ENCODE measurements at places on chromosomes 2 and 18.

GRCh38 chr2:147758821-147759220, 86.0 kb upstream of the ACVR2A start:
- DNase-seq: no peak

DNA sequence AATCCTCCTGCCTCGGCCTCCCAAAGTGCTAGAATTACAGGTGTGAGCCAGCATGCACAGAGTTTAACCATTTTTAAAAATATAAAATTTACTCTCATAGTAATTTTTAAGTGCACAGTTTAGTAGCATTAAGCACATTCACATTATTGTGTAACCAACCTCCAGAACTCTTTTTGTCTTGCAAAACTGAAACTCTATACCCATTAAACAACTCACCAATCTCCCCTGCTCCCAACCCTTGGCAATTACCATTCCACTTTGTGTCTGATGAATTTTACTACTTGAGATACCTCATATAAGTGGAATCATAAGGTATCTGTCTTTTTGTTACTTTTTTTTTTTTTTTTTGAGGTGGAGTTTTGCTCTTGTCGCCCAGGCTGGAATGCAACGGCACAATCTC, 112.5 kb downstream of the BMPR2 start:
- no peak for DNase-seq

DNA sequence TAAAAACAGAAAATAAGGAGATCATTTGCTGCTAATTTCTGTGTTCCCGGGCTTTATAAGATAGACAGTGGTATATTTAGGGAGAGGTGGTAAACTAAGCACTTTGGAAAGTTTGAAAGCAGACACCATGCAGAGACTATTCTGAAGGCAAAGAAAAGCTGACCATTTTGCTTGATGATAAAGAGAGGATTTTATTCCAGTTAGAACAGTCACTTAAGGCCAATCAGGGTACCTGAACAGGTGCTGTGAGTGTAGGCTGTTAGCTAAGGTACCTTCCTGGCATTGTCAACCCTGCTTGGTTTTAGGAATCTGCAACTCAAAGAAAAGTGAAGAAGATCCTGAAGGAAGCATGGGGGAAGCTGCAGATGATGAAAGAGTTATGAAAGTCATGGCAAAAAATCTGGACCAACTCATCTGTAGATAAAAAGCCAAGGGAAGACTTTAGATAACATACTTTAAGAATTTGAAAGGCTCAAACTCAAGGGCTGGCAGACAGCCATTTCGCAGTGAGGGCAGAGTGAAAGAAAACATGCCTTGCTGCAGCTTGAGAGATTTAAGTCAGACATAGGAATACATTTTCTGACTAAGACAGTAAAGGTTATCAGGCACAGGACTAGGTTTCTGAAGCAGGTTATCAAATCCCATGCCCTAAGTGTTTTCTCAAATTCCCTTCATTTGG, 80.1 kb upstream of the ARL5A start:
- no peak for DNase-seq

DNA sequence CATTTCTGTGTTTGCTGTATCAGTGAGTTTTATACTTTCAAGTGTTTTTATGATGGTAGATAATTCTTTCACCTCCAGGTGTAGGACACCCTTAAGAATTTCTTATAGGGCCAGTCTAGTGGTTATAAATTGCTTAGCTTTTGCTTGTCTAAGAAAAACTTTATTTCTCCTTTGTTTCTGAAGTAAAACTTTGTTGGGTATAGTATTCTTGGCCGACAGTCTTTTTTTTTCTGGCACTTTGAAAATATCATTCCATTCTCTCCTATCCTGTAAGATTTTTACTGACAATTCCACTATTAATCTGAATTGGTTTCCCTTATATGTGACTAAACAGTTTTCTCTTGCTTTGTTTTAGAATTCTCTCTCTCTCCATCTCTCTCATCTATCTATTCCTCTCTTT, 118.7 kb upstream of the LRRTM4 start:
- no peak for DNase-seq

DNA sequence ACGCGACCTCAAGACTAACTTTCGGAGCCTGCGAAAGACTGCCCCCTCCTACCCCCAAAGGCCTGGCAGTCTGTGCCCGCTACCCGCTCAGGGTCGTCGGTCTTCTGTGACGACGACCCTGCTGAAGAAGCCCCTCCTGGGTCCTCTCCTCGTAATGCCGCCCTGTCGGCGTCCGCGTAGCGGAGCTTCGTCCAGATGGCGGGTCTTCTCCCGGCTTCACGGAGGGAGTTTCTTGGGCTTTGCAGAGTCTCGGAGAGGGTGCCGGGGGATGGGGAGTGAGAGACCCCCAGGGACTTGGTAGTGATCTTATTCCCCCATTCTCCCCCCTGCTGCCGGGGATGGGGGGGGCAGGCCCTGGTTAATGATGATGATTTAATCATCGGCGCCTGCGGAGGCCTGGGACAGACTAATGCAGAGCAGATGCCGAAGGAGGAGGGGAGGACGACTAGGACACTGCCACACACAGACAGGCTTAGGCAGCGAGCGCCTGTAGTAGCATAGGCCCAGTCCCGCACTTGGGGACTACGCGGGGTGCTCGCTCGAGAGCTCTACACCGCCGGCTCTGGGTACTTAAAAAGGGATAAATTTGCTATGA, 528 bp upstream of the PCGF1 start:
- DNase-seq: no peak

GRCh38 chr18:74942319-74942910, 266.5 kb downstream of the PTGR3 start:
- DNase-seq: no peak

- no peak for DNase-seq
These were observed 540.1 kb downstream of the NRXN1 start for GRCh38 chr2:50491541-50492476.

All from activated naive CD4-positive, alpha-beta T cell (primary cell).